Large intestine (tissue), 12 donors: ENCODE measurements at places on chromosomes 3 and 15. TPM values are rescaled to one million over a fixed set of nuclear protein-coding genes. Genes with fewer than 3 reads are reported as not detected.

CACNA2D3 gene
- polyA plus RNA-seq, result 0.97 TPM

- no peak for DNase-seq
Observed at GRCh38 chr15:44075535-44075934, 119.5 kb downstream of the FRMD5 start.

FBN1 gene
- 49.6 TPM for polyA plus RNA-seq

ITPKA gene
- 40.7 TPM for polyA plus RNA-seq
